ENCODE measurements at places on chromosomes 5 and 9.

- DNase-seq: no peak
Measured at GRCh38 chr5:1522601-1523479, 920 bp downstream of the LPCAT1 start.

DNA sequence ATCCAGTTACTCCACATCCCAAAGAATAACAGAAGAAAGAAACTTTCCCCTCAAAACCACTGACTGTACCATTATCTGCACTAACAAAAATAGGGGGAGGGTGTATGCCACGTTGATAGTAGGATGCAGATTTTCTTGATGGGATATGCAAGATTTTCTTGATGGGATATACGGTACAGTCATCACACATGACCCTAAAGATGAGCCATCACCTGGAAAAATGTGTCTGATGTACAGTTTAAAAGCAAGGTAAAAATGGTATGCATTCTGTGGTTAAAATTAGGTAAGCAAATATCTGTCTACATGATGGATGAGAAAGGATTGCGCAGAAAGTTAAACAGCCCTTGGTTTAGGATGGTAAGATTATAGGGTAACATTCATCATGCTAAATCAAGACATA lies 8.6 kb downstream of the COL23A1 start:
- DNase-seq: no peak

GRCh38 chr9:115340314-115340713 lies 222.4 kb upstream of the TNC start:
- no peak for DNase-seq

GRCh38 chr5:112183874-112184273 lies 235.2 kb downstream of the EPB41L4A start:
- DNase-seq: no peak

- DNase-seq: no peak
Measured at GRCh38 chr9:105187781-105188180, 56.7 kb upstream of the SLC44A1 start.

GRCh38 chr5:53373451-53374158 lies 106.8 kb upstream of the FST start:
- DNase-seq: no peak

DNA sequence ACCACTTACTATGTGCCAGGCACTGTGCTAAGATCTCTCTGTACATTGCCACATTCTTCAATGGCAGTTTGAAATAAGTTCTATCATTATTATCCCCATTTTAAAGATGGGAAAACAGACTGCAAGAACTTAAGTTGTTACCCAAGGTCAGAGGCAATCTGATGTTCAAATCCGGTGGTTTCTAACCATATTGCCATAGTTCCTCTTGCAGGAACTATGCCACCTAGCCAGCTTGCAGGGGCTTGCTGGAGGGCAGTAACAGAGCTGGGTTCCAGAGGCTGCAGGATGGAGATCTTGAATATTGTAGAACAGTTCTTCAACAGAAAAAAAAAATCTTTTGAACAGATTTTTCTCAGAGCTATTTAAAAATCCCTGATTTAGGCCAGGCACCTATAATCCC lies 71.8 kb upstream of the TNFAIP8 start:
- DNase-seq: no peak

DNA sequence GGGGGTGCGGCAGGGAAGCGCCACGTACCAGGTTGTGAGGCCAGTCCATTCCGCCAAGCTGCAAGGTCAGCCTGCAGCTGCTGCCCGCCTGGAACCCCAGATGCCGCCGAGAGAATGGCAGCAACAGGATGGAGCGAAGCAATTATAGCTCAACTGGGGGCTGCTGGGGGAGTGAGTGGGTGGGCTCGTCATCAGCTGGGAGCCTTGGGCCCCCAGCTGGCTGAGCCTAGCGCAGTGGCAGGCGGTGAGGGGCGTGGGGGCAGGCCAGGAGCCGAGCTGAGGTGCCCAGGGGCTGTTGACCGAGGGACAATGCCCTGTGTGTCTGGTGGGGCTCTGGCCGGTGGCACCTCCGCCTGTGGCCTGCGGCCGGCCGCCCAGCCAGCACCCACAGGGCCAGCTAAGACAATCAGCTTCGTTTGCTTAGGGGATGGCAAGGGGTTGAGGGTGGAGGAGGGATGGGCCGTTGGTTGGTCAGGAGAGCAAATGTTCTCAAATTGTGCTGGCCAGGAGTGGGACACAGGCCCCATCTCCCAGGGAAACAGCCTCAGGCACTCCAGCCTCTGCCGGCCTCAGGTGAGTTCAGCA lies at the start of gene IL17B:
Gene IL17B (minus strand): TSS at position 116 of the 585 bp plus-strand sequence. CDS start 67 bp downstream, at position 49.
- DNase-seq: no peak

GRCh38 chr5:117999939-118000549 lies 988.3 kb downstream of the DTWD2 start:
- no peak for DNase-seq
